H7 (cell line): ENCODE measurements at places on chromosomes 4 and X.

DNA sequence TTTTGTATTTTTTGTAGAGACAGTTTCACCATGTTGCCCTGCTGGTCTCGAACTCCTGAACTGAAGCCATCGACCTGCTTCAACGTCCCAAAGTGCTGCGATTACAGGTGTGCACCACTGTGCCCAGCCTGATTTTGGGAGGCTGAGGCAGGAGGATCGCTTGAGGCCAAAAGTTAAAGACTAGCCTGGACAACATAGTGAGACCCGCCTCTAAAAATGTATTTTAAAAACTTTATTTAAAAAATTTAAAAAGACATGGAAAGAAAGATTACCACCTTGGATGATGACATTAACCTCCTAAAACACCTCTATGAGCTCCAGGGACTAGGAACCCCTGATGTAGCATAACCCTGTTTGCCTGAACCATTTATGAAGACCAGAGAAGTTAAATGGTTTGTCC, 5.8 kb upstream of the BBS7 start:
- no peak for DNase-seq

DNA sequence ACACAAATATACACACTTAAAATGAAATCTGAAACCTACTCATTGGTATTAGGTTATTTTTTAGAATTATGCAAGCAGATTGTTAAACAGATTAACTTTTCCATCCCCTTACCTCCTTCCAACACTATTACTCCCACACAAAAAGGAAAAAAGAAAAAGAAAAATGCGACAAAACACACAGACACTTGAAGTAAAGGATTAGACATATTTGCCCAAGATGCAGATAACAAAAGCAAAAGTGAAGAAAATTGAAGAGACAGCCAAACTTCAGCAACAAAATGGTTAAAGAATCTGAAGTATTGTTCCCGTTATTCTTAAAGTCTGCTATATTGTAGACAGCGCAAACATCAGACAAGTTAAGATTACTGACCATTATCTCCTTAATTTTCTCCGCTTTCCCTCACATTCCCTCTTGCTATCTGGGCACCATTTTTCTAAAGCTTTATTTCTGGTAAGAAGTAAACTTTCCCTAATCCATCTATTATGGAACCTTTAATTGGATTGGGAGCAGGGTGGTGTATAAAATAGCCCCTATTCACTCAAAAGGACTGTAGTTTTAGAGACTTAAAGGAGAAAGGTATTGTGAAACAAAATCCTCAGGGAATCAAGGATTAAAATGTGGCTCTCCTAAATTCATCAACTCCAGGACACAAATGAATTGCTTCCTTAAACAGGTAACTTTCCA, 34.7 kb upstream of the MAB21L2 start:
- no peak for DNase-seq

- no peak for DNase-seq
Measured at GRCh38 chr4:158941321-158941720, 161.6 kb upstream of the RAPGEF2 start.

- DNase-seq: peak; percentile 28
Measured at GRCh38 chr4:152951348-152951747, 15.2 kb downstream of the FHDC1 start.

DNA sequence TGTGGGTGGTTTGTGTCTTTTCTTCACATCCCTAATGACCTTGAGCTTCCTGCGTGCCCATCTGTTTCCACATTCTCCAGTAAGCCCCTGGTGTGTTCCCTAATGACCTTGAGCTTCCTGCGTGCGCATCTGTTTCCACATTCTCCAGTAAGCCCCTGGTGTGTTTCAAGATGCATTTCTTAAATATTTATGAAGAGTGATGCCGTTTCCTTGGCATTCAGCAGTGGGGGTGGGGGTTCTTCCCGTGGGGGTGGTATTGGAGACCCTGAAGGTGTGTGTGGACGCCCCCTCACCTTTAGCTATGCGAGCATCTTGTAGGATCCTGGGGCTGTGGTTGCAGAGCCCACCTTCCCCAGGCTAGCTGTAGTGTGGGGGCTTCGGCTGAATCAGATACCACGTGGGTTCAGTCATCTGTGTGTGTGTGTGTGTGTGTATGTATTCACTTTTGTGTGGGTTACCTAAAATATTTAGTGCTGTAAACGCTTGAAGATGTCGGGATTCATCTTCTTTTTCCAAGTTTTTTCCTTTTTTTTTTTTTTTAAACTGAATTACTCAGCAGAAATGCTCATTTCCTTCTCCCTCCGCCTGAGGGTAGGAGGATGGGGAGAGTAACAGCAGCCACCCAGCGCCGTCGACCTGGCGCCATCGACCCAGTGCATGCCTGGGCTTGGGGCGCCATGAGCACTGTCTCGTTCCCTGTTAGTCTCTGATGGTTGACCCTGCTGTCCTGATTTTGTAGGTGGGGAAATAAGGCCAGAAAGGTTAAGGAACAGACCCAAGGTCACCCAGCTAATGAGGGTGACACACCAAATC, 9.9 kb downstream of the NSG1 start:
- DNase-seq: no peak

DNA sequence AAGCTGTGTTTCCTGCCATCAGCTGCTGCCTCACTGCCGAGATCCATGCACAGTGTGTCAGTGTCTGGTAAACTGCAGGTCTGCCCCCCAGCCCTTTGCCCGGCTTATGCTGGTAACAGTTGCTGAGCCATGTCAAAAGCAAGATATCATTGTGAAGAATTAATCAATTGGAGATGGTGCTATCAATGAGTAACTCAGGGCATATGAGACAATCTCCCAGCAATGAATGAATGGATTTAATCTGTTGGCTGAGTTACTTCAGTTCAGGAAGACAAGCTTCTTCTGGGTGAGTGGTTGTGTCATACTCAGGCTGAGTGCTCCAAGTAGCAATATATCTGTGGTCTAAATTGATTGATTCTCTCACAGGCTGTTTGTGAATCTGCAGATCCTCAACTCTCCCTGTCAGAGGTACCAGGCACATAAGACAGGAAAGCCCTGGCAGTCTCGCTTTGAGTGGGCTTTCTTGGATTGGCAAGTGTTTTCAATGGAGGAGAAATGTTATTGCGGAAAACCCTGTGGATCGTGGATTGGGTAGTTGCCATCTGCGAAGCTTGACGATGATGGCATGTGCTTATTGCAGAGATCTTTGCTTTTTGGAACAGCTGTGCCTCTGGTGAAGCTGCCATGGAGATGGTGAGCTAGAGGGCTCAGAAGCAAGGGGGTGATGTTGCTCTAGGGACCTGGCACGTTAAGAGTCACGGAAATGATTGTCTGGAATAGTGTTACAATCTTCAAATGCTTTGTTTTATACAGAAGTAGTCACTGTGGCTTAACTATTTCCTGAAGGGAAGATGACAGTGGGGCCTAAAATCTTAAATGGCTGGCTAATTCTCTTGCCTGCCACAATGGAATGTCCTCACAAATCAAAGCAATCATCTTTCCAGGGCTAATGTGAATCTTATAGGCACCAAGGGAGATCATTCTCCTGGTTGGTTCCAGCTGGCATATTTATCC, 147.6 kb upstream of the TBC1D9 start:
- DNase-seq: no peak

- no peak for DNase-seq
Measured at GRCh38 chrX:21683941-21684340, 25.8 kb upstream of the KLHL34 start.

GRCh38 chr4:157980158-157980557, 192.7 kb downstream of the GASK1B start:
- DNase-seq: no peak

- no peak for DNase-seq
Measured at GRCh38 chrX:154300816-154301215, 5.2 kb downstream of the TKTL1 start.

DNA sequence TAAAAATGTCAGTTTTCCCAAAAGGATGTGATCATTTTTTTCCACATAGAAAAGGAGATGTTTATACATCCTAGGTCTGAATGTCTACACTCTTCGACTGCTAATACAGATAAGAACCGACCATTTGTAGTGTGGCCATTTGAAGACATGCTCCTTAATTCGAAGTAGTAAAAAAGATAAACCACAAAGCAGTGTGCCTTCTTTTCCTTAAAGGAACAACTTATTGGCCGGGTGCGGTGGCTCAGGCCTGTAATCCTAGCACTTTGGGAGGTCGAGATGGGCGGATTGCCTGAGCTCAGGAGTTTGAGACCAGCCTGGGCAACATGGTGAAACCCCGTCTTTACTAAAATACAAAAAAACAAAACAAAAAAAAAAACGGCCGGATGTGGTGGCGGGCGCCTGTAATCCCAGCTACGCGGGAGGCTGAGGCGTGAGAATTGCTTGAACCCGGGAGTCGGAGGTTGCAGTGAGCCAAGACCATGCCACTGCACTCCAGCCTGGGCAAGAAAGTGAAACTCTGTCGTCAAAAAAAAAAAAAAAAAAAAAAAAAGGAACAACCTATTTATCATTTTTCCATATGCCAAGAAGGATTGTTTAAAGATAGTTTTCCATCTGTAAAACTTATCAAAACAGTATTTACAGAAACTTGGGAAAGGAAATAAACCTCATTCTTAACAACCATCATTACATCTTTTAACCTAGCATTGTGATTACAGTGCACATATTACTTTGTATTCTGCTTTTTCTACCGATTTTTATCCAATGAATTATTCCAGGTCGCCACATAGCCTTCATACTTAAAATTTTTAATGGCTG, 2.6 kb downstream of the INTS6L start:
- no peak for DNase-seq
